ENCODE measurements at places on chromosomes 2 and 18.

GRCh38 chr2:215780907-215781685 lies 232.3 kb downstream of the MREG start:
- DNase-seq: no peak

GRCh38 chr18:2337552-2338141 lies 233.7 kb downstream of the METTL4 start:
- DNase-seq: no peak

GRCh38 chr2:74025971-74026612 lies 41.4 kb downstream of the TET3 start:
- no peak for DNase-seq

- DNase-seq: no peak
These were observed 183.3 kb downstream of the ASXL3 start for GRCh38 chr18:33761363-33761762.

DNA sequence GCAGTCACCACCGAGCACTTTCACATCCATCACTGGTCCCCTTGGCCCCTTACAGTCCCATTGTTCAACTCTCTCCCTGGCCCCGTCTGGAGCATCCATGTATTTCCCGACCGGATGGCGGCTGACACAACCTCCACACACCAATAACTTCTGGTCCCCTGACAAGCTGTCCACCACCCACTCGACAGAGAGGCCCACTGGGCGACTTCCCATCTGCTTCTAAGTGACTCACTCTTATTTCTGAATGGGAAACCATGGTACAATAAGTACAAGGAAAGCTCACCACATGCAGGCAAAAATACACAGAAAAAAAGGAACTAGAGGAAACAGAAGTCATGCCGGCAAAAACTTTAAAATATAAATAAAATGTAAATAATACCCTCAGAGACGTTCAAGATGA lies 82.9 kb upstream of the RAB12 start:
- no peak for DNase-seq

DNA sequence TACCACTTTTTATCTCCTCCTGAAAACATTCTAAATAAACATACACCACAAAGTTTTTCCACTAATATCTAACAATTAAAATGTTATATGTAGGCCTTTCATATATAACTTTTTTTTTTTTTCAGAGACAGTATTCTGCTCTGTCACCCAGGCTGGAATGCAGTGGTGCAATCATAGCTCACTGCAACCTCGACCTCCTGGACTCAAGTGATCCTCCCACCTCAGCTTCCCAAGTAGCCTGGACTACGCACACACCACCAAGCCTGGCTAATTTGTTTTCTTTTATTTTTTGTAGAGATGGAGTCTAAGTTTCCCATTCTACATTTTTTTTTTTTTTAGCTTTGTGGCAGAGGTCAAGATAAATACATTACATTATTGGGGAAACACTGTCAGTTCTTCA lies 1612.6 kb upstream of the NXPH2 start:
- no peak for DNase-seq

GRCh38 chr2:29776406-29776805 lies 145.0 kb downstream of the ALK start:
- DNase-seq: no peak

- no peak for DNase-seq
These were observed 139.4 kb upstream of the GPC1 start for GRCh38 chr2:240296104-240296406.

DNA sequence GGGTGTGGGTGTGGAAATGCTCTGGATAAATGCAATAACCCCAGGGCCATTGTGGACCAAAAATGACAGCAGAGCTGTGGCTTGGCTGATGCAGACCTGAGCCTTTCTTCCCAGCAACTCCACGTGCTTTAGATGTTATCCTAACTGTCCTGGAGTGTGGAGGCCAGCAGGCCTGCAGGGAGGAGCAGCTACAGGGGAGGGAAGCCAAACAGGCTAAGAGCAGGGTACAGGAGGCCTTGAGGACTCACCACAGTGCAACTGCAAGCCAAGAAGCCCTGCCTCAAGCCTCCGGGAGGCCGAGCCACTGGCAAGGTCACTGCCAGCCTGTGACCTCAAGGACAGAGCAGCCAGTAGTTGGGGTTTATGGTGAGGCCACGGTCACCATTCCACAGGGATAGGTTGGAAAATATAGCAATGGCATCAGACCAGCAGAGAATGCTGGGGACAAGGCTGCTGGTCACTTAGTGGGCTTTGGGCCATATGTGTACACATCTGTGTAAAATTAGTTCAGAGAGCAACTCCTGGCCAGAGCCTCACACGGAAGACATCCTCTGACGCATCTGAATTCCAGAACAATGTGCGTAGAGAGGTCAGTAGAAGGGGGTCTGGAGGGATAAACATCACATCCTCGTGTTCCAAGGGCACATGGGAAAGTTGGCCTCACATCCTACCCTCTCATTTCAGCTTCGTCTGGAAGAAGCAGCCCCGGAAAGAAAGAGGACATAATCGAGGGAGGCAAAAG lies 76.2 kb upstream of the UPP2 start:
- no peak for DNase-seq

GRCh38 chr2:226077031-226077430 lies 677.5 kb downstream of the NYAP2 start:
- no peak for DNase-seq

Measured in LNCaP clone FGC (cell line).